HCT116 (cell line): ENCODE measurements at places on chromosomes 4 and X.

DNA sequence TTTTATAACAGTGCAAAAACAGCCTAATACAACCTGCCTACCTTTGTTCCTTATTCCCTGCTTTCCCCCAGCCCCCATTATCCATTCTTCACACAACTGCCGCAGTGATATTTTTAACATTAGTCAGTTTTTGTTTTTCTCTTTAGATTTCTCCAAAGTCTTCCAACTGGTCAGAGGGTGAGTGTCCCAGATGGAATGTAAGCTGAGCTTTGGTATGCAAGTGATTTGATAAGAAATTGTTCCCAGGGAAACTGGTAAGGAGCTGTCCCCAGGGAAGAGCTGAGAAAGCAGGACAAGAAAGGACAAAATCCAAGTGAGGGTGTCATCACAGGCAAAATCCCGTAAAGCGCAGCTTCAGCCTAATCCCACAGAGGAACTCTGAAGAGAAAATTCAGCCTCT, 475.5 kb upstream of the ADGRL3 start:
- no peak for DNase-seq

DNA sequence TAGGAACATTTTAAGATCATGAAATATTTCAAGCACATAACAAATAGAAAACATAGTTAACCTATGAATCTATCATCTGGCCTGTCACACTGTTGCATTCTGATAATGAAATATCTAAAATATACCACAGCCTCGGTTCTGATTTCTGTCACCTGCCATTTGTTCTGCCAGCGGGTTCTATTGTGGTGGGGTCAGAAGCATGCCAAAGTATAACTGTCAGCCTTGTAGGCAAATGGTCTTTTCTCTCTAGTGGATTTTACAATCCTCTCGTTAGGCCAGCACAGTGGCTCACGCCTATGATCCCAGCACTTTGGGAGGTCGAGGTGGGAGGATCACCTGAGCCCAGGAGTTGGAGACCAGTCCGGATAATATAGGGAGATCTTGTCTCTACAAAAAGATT, 47.9 kb downstream of the HTRA3 start:
- no peak for DNase-seq

DNA sequence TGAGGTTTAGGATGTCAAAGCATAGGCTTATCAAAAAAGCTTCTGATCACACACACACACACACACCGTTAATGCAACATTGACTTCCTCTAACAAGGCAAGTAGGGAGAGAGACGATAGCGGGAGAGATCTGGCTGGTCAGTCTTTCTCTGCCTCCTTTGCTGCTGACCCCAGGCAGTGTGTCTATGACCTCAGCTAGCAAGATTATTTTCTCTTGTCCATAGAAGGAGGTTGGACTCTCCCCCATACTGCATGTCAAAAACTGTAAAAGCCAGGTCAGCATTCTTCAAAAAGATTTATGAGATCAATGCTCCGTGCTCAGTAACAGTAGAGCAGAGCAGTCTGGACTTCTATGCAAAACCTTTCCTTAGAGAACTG, 63.5 kb upstream of the PGM2 start:
- DNase-seq, result no peak

DNA sequence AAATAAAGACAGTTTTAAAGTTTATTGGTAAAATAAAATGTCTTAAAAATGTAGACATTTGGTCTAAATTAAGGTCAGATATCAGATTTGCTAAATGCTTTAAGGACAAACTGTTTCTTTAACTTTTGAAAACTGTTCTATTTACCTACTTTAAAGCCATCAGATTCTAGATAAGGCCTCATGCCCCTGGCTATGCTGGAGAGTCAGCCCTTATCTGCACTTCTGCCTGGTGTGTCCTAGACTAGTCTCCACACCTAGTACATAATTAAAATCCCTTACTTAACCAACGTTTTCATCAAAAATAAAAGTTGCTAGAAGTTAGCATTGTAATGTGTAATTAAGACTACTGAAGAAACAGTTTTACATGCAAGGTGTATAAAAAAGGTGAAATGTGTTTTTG, 25.6 kb downstream of the HSD17B11 start:
- no peak for DNase-seq

- peak; percentile 13 for DNase-seq
These were observed 42.0 kb downstream of the LGI2 start for GRCh38 chr4:24988776-24989175.

GRCh38 chr4:89509708-89510281, 202.2 kb upstream of the GPRIN3 start:
- DNase-seq, result no peak
